ENCODE measurements at places on chromosomes 1 and 21.

DNA sequence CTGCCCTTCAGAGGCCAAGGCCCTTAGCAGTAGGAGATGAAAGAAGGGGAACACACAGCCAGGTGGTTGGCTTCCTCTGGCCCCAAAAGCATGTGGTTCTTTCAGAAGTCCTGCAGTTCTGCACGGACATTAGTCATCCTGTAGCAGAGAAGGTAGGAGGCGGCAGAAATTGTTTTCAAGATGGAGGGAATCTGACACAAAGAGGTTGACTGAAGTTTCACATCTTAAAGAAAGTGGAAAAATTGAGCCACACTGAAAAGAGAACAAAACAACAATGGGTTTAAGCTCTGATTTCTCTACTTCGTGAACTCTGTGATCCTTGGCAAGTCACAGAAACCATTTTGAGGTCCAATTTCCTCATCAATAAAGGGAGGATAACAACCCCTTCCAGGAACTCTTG lies 125.3 kb upstream of the DNAH14 start:
- DNase-seq: no peak

DNA sequence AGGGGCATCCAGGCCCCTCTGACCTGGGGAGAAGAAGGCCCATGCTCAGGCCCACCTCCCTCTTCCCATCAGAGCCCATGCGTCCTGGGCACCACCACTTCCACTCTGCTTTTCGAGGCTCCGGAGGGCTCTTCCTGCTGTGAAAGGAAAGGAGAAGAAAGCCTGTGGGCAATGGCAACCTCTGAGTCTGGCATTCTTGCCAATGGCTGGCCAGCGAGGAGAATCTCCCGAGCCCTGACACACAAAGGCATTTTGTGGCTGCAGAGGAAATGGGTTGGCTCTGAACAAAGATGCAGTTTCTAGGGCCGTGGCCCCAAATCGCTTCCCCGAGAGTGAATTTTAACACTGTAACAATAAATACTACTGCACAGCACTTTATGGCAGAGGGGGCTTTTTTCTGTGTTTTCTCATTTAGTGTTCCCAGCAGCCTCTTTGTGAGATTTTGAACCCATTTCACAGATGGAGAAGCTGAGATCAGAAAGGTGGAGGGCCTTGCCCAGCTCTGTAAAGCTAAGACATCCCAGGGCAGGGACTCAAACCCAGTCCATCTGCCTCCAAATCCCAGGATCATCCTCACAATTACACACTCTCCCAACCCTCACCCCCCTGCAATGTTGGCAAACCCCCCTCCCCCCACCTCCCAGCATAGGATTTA lies 35.7 kb upstream of the TMEM51 start:
- no peak for DNase-seq

GRCh38 chr21:35316933-35317332 lies 267.8 kb upstream of the RUNX1 start:
- no peak for DNase-seq

- no peak for DNase-seq
These were observed 34.4 kb downstream of the NENF start for GRCh38 chr1:212466898-212467650.

DNA sequence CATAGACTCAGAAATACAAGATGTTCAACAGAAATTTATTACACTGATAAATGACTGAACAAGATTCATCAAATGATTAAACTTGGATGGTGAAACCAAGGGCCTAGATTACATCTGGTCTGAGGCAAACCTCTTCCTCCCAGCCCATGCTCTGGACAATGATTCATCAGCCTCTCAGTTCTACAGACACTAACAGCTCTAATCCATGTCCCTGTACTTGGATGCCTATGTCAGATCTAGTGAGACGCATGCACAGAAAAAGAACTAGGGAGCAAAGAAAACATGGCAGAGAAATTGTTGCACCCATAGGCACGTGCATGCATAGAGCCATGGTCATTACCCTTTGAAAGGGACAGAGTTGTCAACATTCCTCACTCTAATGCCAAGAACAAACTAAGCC lies 250.1 kb downstream of the KCNH1 start:
- no peak for DNase-seq

GRCh38 chr1:29195881-29196291 lies 14.2 kb upstream of the SRSF4 start:
- no peak for DNase-seq

- DNase-seq: no peak
These were observed 15.6 kb upstream of the TACSTD2 start for GRCh38 chr1:58592522-58593134.

DNA sequence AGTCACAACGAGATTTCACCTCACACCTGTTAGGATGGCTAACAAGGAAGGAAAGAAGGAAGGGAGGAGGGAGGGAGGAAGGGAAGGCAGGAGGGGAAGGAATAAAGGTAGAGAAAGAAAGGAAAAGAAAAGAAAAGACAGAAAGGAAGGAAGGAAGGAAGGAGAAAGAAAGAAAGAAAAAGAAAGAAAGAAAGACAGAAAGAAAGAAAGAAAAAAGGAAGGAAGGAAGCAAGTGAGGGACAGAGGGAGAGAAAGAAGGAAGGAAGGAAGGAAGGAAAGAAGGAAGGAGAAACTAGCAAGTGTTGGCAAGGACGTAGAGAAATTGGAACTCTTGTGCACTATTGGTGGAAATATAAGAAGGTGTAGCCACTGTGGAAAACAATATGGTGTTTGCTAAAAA lies 52.2 kb downstream of the CCDC185 start:
- DNase-seq: no peak

Measured in CD4-positive, alpha-beta T cell treated with Interleukin-21 for 1 hour (primary cell).